Activated CD8-positive, alpha-beta memory T cell treated with anti-CD3 and anti-CD28 coated beads for 4 hours (primary cell): ENCODE measurements at places on chromosomes 3 and 15.

DNA sequence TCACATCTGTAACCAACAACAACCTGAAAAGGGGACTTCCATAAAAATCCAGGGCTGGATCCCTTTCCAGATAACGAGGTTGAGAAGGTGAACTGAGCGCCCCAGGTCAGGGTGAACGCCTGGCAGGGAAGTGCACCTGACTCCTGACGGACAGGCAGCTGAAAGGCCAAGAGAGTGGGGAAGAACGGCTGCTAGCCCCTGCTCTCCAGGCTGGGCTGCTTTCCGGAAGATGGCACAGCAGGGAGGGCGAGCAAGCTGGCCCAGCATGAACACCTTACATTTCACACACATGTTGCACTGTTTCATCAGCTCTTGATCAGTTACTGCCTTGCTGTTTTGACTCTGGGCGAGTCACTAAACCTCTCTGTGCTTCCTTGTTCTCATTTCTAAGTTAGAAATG is 127.2 kb upstream of the IQSEC1 start:
- no peak for DNase-seq

DNA sequence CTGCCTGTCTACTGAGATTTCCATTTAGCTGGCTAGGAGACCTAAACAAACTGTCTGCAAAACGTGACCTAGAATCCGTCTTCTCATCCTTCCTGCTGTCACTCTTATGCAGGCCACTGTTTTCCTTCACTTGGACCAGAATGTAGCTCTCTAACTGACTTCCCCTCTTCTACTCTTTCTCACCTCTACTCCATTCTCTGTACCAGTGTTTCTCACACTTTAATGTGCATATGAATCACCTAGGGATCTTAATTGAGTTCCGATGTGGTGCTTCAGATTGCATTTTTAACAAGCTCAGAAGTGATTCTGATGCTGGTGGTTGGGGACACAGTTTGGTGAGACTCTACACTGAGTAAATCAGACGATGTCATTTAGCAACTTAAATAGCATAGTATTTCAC is 1.6 kb upstream of the GBE1 start:
- DNase-seq, result no peak

GRCh38 chr3:57556459-57557084 is 498 bp downstream of the PDE12 start:
- no peak for DNase-seq

GRCh38 chr3:99967796-99968195 is 146.5 kb downstream of the FILIP1L start:
- no peak for DNase-seq

- no peak for DNase-seq
Observed at GRCh38 chr3:172582712-172583111, 59.5 kb upstream of the TNFSF10 start.

DNA sequence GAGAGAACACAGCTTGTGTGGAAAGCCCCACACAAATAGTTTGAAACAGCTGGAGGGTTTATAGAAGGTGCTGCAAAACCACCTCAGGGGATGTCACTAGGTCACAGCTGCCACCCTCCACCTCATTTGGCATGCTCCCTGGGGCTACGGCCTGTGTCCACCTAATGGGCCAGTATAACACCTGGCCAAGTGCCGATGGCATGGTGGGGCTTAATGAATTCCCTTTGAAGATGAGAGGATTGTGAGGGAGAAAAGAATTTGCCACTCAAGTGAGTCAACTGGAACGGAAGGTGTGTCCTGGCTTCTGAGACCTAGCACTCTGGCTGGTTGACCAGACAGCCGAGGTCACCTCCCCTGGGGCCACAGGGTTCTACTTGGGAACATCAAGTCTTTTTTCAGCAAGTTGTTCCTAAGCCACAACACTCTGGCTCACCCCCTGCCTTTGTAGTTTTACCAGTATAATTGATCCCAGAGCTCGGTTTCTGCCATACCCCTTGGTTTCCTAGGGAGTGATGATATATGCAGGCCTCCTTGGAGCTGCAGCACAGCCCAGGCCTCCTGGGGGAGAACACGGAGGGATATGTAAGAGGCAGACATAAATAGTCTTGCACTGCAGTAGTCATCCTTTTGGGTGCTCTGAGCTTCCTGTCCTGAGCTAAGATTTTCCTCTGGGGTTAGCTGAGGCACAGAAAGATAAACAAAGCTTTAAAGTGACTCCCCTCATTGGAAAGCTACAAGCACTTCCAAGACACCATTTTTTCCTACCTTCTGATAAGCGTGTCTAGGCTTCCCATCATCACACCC is 178.2 kb upstream of the LPP start:
- no peak for DNase-seq

GRCh38 chr3:193407112-193407511 is 28.6 kb upstream of the ATP13A5 start:
- no peak for DNase-seq

GRCh38 chr3:191441687-191442086 is 19.3 kb upstream of the PYDC2 start:
- no peak for DNase-seq

GRCh38 chr3:9491506-9491905 is 62.1 kb downstream of the LHFPL4 start:
- DNase-seq, result no peak

GRCh38 chr15:25236143-25236860 is 202.5 kb downstream of the UBE3A start:
- DNase-seq, result no peak

DNA sequence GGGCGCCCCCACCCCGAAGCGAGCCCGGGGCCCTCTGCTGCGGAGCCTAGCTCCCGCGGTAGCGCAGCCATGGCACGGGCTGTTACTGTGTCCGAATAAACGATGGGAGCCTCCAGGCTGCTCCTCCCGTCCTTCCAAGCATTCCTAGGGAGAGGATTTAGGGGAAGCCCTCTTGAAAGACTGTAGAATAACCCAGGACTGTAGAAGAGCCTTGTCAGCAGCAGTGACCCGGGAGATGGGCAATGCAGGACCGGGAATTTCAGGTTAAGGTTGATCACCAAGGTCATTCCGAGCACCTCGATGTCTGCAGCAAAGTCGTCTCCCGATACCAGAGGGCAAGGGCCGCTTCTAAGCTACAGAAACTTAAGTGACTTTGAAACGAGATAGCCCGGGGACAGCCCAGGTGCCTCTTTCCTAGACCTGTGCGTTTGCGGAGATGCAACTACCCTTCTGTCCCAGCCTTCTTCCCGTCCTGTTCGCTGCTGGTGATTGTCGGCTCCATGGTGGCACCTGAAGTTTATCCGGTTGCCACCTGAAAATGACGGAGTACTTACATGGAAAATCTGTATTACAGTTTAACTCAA is 753 bp upstream of the MYO5A start:
- no peak for DNase-seq

GRCh38 chr3:105691053-105691452 is 177.8 kb downstream of the CBLB start:
- DNase-seq, result no peak

DNA sequence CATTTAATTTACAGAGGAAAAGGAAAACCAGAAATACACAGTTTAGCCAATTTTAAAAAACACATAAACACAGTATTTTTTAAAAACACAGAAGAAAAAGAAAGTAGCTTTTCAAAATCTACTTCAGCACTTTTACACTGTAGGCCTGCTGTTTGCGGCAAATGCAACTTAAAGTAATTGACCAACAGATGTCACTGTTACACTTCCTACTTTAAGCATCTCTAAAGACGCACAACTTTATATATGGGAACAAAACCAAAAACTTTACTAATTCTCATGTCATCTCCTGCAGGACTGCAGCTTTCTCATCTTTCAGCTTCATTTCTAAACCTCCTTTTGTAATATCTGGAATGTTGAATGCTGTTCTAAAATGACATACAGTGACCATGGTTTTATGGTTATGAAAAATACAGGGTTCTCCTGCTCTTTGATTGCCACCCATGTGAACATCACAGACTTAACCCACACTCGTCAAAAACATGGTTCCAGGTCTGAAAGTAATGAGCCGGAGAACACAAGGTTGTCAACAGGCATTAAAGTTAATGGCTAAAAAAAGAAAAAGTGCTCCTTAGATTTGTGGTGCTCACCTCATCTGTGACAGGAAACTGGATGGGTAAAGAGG is 107.9 kb downstream of the FMN1 start:
- no peak for DNase-seq
